ENCODE measurements at places on chromosomes 12 and 14.

DNA sequence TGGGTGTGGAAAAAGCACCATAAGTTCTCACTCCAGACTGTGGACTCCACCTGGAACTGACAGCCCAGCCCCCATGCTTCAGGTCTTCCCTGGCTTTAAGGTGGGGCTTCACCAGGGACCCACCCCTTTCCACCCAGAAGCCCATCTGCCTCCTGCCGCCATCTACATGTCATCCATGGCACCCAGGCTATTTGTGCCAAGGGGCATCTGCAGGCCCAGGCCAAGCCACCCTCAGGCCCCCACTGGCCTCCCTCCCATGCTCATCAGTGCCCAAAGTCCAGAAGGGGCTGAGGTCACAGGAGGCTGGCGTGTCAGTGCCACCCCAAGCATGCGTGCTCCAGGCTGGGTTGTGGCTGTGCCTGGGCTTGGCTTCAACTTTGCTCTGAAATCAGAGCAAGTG is 212.2 kb upstream of the DIO3 start:
- DNase-seq: no peak

DNA sequence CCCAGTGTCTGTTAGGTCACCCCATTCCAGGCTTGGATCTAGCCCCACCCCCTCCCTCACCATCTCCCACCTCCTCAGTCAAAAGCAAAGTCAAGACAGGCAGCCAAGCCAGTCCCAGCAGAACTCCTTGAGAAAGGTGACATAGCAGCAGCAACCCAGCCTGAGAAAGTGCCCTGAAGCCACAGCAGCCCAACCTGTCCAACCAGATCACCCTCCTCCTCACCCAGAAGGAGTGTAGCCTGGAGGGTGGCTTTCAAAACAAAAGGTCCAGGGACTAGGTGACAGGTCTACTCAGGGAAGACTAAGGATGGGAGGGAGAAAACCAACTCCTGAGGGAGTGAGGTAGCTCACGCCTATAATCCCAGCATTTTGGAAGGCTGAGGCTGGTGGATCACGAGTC is 5.2 kb downstream of the RAB15 start:
- no peak for DNase-seq

DNA sequence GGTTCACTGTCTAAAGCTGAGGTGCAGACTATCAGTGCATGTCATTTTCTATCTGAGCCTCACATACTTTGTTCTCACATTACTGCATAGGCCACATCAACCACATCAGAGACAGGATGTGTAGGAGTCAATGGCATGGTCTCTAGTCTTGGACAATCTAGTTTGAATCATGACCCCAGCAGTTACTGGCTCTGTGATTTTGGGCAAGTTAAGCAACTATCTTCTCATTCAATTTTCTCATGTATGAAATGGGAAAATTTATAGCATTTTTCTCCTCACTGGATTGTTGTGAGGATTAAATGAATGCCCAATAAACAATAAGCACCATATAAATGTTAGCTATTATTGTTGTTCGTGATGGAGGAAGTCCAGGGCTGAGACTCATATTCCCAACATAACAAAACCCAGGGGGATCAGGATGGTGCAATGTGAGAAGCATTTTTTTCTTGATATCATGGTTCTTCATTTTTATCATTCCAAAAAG is 432.6 kb downstream of the LRIG3 start:
- no peak for DNase-seq

- DNase-seq: no peak
These were observed 250.2 kb upstream of the GRIP1 start for GRCh38 chr12:66929121-66929520.

GRCh38 chr14:94864387-94865195 is 94.7 kb upstream of the GSC start:
- DNase-seq: no peak

Measured in hippocampal formation (tissue), 2 donors.